ENCODE measurements at places on chromosomes 12 and 14.

- DNase-seq: no peak
These were observed 96.2 kb downstream of the FIGNL2 start for GRCh38 chr12:51752234-51752889.

DNA sequence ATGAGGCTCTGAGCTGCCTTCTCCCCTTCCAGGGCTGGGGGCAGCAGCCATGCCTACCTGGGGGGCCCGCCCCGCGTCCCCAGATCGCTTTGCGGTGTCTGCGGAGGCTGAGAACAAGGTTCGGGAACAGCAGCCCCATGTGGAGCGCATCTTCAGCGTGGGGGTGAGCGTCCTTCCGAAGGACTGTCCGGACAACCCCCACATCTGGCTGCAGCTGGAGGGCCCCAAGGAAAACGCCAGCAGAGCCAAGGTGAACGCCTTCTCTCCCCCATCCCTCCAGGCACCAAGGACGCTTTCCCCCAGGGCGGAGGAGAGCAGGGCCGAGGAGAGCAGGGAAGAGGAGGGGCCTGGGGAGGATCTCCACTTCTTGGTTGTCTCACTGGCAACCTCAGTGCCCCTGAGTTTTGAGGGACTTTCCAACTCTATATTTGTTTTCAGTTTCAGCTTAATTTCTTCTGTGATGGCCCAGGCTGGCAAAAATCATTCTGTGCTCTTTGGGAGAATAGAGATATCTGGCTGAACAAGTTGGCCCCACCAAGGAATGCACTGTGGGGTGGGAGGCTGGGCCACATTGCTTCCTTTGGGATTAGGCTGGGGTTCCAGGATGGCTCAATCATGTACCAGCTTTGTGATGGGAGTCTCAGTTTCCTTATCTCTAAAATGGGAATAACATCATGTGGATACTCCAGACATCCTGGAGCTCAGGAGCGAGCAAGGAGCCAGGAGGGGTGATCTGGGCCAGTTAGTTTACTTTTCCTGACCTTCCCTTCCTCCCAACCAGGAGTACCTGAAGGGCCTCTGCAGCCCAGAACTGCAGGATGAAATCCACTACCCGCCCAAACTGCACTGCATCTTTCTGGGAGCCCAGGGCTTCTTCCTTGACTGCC is 1.2 kb downstream of the KHNYN start:
- no peak for DNase-seq

- DNase-seq: peak; percentile 47
These were observed 139.9 kb downstream of the GRIP1 start for GRCh38 chr12:66538970-66539369.

DNA sequence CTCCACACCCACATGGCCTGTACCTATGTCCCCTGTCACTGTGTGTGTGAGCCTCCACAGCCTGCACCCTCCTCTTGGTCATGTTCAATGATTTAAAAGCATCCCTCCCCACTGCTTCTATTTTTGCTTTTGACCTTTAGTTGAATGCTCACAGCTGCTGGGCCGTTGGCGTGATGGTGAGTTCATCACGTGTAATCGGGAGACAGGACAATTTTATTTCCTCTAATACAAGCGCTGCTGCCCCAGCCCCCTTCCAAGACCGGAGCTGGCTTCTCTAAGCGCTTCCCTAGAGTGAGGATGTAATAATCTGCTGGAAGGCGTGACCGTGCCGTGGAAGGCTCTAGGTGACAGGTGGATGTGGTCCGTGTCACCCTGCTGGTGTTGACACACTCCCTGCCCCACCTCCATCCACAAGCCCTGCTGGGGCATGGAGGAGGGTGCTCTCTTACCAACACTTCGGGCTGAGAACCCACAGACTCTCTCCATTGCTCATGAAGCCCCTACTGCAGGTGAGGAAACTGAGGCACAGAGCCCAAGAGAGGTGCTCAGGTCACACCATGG is 25.4 kb downstream of the CCDC85C start:
- DNase-seq: no peak

- DNase-seq: no peak
These were observed 298.9 kb downstream of the ITPR2 start for GRCh38 chr12:26534071-26534470.

GRCh38 chr12:51529651-51529970 is 61.4 kb upstream of the SCN8A start:
- DNase-seq: no peak

- no peak for DNase-seq
These were observed 19.8 kb downstream of the KDM2B start for GRCh38 chr12:121561009-121561395.

DNA sequence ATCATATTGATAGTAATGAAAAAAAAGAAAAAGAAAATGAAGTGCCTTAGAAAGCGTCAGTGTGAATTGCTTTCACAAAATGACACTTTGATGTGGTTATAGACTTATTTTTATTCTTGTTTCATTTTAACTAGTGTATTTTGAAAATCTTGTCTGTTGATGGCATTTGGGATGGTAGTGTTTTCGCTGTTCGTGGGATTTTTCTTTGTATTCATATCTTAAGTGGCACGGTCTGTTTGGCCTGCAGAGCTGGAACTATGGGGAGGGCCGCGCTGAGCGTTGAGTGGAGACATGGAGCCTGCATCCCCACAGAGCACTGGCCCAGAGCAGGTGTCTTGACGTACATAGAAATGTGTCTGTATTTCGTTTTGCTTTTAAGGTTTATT is 61.6 kb downstream of the WDR20 start:
- DNase-seq: no peak

- no peak for DNase-seq
These were observed 273.7 kb downstream of the SLC6A15 start for GRCh38 chr12:84638811-84639368.

DNA sequence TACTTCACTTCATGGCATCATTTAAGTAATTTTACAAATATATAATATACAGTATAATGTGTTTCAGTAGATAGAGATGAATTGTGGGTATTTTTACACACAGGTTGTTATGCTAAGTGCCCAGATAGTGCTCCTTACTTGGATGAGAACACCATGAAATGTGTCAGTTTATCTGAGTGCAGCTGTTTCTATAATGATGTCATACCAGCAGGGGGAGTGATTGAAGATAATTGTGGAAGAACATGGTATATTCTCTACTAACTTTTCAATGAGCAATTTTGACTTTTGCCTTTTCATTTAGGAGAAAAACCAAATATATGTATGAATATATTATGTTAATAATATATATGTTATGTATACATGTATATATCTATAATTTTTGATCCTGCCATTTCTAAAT is 221.6 kb downstream of the LRRK2 start:
- DNase-seq: peak; percentile 1

- no peak for DNase-seq
These were observed 5.4 kb downstream of the ZC3H14 start for GRCh38 chr14:88568196-88568595.

DNA sequence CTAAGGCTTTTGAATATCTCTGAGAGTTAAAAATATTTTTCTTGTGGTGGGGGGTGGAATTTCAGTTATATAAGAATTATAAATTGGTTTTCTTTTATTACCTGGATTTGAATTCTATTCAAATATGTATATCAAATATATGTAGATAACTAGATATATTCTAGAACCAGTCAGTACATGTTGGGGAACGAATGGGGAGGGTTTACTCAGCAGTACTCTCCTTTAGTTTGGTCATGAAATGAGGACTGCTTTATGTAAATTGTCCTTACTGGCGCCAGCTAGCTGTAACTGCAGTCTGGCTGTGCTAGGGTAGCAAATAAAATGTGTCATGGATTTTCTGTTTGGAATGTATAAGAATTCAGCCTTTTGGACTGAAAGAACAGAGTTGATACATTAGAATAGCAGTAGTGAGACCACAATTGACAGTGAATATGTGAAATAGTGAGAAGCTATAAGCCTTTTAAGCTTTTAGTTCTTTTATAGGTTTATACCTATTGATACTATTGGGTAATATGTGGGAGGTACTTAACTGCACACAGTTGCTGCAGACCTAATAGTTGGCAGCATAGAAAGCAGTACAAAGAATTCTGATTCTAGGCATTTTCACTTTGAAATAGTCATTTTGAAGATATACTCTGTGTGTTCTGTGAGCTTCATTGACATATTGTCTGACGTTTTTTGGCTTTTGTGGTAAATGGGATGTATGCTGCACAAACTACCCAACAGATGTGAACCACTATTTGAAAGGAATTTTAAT is 29.0 kb downstream of the ATF7IP start:
- peak; percentile 68 for DNase-seq

DNA sequence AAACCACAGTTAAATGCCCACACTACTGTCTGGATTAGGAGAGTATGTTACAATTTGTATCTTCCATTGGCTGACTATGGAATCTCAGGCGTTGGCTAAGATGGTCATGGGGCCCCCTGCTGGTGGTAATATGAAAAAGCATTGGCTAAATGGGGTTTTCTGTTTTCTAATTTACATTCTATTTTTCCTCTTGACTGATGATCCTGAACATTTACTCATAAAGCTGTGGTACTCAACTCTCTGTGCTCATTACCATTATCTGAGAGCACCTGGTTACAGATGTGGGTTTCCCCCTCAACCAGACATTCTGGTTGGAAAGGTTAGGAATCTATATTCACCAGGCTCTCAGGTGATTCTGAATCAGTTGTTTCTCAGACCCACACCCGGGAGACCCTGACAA is 64.8 kb downstream of the WSCD2 start:
- no peak for DNase-seq

DNA sequence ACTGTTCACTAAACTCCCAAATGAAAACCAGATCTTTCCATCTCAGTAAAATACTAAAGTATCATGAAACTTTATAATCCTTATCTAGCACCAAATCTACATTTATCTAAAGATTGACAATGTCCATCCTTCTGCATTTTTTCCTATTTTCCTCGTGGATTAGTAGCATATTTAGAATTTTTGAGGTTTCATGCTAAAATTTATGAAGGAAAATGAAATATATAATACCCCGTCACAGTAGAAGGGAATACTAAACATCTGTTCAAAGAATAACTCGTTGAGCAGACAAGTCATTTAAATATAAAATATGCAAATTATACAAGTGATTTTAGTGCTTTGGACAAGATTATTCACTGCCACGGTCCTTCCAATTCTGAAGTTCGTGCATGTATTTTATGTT is 122.7 kb upstream of the SLCO1C1 start:
- DNase-seq: no peak

DNA sequence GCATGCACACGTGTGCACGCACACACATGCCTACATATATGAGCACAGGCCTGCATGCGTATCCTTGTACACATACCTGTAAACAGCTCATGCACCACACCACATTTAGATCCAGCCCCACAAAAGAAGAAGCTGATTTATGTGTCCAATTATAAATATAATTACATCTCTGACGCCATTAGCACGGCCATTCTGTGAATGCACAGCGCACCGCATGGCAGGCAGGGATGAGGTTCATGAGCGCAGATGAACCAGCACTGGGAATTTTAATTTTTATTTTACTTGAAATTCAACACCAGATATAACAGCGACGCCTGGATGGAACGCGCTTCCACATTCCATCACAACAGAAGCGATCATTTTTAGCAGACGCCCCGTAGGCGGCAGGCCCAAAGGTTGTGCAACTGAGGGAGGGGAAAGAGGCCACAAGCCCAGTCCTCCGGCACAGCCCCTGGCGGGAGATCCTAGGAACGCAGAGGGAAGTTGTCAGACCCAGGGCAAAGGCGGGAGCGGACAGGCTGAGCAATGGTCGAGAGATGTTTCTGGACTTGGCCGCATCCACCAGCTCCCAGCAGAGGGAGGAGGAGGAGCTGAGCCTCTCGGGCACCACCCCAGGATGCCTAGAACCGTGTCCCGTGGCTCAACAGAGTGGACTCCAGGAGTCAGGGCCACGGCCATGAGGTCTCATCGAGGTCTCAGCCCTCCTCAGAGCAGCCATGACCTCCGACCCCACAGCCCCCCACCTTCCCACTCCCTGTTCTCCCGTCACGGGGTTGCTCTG is 37.9 kb upstream of the GALNT9 start:
- no peak for DNase-seq

GRCh38 chr14:105439710-105440553 is 20.3 kb downstream of the MTA1 start:
- DNase-seq: no peak

DNA sequence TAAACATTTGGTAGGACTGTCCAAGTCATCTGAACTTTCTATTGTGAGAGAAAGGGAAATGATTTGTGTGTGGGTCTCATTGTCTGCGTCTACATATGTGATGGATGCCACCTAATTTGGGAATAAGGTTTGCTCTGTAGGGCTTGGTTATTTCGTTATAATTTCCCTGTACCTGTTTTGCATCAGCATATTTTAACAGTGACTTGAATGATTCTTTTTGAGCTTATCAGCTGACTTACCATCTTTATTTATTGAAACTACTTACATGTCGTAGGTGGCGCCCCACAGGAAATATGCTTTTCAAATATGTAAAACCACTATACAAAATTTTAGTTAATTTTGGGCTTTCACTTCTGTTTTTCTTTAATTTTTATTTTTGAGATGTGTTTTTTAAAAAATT is 56.5 kb upstream of the BCAT1 start:
- no peak for DNase-seq

DNA sequence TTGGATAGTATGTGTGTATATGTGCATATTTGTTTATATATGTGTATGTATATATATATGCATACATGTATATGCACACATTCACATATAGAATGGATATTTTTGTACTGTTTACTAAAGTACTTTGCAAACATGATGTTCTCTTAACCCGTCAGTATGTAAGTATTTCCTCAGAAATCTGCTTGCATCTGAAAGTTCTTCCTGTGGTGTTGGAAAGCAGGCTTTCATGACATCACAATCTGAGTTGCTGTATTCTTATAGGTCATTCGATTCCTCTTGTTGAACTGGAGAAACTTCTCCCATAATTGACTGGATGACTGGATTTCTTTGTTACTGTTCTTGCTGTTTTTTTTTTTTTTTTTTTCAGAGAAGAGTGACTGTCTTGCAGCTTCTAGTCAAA is 29.1 kb downstream of the GABARAPL1 start:
- DNase-seq: no peak

DNA sequence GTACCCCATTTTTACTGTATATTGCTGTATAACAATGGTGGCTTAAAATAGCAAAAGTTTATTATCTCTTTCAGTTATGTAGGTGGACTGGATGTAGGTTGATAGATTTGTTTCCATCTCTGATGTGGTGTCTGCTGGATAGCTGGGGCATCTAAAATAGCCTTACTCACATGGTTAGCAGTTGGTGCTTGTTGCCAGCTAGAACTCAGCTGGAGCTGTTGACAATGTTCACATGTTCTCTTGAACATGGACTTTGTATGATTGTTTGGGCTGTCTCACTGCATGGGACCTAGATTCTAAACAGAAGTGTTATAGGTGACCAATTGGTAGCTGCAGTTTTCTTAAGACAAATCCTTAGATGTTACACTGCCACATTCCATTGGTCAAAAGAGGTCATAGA is 126.9 kb downstream of the GPHN start:
- DNase-seq: no peak

All from NT2/D1 (cell line).